ENCODE measurements at places on chromosomes 5 and 9.

GRCh38 chr5:111223787-111224560 lies at the start of gene CAMK4:
Gene CAMK4, plus strand, starts transcription at chr5:111224384. Its CDS starts 100 bp downstream, at chr5:111224484.
- DNase-seq = no peak

DNA sequence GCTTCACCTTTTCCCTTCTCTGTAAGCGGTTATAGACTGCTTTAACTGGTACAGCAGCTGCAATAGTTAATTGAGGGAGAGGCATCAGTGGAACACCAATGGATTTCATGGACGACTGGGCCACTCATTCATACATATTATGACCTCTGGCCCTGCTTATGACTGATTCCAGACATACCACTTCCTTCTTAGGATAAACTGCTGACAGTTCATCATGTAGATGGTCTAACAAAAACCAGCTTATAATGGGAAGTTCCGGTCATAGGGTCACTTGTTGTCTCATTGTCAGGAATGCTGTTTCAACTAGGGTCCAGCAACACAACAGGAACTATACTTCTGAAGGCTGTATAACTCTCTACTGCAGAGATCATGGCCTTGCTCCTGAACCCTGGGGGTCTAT lies 265.2 kb upstream of the RASA1 start:
- no peak for DNase-seq

DNA sequence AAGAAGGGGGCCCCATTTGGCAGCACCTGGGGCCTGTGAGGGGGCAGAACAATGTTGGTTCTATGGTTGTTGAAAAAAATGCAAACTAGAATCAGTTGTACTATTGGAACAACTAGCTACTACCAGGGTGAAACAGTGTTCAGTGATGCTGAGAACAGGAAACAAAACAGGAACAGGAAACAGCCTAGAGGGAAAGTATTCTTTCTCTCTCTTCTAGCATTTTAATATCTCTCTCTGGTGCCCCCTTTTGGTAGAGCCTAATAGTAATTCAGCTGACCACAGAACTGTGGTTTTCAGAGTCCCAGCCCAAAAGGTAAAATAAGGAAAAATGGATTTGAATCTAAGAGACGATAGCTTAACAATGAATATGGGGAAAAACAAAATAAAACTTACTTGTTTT lies 138.0 kb upstream of the KCNN2 start:
- DNase-seq = no peak

- DNase-seq = no peak
Measured at GRCh38 chr5:6556802-6557102, 76.1 kb downstream of the NSUN2 start.

GRCh38 chr9:33695856-33696255 lies 99.5 kb upstream of the PRSS3 start:
- no peak for DNase-seq

GRCh38 chr9:132644251-132644650 lies 25.5 kb downstream of the DDX31 start:
- no peak for DNase-seq

DNA sequence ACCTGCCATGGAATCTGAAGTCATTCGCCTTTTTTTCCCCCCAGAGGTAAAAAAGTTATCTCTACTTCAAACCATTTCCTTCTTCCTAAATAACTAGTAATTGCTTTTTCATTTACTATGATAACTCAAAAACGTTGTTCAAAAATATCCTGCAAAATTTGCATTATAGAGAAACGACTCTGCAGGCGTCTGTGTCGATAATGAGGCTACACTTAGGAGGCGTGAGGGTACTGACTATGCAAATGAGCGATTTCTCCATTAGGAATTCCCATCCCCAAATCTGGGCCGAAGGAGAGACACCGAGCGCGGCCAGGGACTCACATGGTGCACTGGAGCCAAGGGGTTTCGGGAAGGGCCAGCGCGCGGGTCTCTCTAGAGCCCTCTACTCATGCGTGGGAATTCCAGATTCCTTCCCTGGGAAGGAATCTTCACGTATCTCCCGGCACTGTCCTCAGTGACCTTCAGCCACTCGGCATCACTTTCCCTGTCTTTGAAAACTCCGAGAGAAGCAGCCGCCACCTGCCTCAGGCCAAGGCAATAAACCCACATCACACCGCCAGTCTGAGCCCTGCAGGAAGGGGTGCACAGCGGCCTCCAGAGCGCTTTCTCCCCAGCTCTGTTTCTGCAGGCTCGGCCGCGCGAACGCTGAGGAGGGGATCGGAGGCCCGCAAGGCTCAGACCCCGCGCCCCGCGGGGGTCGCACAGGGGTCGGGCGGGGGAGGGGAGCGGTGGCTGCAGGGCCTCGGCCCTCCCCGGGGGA lies 718 bp upstream of the DENND4C start:
- no peak for DNase-seq

DNA sequence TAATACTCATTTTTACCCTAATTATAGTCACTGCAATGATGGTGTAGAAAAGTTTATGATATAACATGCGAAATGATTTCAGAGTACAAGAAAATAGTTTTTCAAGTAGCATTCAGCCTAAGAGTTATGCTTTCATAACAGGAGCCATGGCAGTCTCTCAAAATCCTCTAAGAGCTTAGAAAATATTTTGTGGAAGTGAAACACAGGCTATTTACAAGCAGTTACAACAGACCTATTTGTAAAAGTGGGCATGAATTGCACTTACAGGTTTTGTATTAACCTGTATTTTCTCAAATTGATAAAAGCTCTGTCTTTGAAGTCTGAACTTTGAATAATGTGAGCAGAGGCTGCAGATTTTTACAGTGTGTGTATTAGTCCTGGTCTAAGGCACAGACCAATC lies 523.3 kb downstream of the LRRC70 start:
- DNase-seq = no peak

- DNase-seq = no peak
Measured at GRCh38 chr5:81826128-81826527, 75.2 kb upstream of the SSBP2 start.

- no peak for DNase-seq
Measured at GRCh38 chr5:36839489-36840476, 36.8 kb upstream of the NIPBL start.

DNA sequence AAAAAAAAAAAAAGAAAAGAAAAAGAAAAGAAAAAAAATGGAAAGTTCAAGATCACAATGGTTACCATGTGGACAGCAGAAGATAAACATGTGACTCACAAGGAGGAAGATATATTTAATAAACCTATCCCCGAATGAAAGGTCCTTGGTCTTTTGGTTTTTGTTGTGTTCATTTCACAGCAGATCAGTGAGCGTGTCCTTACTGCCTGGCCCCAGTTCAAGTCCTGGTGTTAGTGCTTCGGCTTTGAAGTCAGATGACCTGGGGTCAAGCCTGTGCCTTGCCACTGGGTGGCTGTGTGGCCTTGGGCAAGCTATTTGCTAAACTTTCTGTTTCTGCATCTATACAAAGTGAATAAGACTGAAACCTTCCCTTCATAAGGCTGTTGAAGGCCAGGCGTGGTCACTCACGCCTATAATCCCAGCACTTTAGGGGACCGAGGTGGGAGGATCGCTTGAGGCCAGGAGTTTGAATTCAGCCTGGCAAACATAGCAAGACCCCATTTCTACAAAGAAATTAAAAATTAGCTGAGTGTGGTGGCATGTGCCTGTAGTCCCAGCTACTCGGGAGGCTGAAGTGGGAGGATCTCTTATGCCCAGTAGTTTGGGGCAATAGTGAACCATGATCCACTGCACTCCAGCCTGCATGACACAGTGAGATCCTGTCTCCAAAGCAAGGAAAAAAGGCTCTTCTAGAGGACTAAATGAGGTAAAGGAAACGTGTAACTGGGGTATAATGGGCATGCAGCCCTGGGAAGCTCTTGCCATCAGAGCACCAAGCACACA lies 94.5 kb upstream of the SPATA31D4 start:
- DNase-seq = no peak

- no peak for DNase-seq
Measured at GRCh38 chr5:57179262-57180200, 5.7 kb downstream of the GPBP1 start.

- DNase-seq = no peak
Measured at GRCh38 chr9:2140600-2141223, 125.6 kb downstream of the SMARCA2 start.

DNA sequence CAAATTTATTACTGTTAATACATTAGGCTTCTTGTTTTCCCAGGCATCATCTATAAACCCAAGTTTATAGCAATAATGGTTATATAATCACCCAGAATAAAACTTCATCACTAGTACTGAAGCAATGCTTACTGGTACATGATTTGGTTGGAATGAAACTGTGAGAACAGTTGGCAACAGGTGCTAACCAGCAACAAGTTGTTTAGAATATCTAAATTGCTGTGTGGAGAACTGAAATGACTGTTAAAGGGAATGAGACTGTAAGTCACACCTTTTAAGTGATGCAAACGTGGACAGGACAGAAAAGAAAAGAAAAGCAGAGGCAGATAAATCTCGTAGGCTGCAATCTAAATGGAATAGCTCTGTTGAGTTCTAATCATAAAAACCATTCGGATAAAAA lies 2.5 kb downstream of the YIPF5 start:
- DNase-seq = no peak

- DNase-seq = no peak
Measured at GRCh38 chr9:23258569-23258968, 567.5 kb downstream of the ELAVL2 start.

- DNase-seq = no peak
Measured at GRCh38 chr5:115873392-115873791, 31.7 kb downstream of the AP3S1 start.

- DNase-seq = no peak
Measured at GRCh38 chr9:108910402-108910801, 23.5 kb downstream of the ELP1 start.

- DNase-seq = no peak
Measured at GRCh38 chr9:134967547-134967930, 49.8 kb upstream of the FCN1 start.

DNA sequence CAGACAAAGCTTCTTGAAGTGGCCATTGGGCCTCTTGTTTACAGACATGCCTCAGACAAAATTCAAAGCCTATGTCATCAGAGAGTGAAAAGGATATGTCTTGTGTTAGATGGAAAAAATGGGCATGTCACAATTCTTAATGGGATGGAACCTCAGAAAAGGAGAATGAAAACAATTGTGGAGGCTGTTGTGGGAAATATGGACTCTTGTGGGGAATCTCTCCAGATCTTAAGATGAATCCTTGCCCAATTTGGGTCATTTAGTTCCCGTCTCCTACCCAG lies 19.5 kb downstream of the SLC22A5 start:
- no peak for DNase-seq

- DNase-seq = no peak
Measured at GRCh38 chr5:93120051-93120450, 461.0 kb downstream of the NR2F1-AS1 start.

DNA sequence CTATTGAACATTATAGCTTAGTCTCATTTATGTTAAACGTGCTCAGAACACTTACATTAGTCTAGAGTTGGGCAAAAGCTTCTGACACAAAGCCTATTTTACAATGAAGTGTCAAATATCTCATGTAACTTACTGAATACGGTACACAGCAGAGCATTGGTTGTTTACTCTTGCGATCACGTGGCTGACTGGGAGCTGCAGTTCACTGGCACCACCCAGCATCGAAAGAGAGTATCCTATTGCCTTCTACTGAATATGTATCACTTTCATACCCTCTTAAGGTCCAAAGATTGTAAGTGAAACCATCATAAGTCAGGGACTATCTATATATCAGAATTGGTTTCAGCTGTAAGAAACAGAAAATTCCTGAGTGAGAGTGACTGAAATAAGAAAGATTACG lies 42.6 kb upstream of the OSMR start:
- no peak for DNase-seq

DNA sequence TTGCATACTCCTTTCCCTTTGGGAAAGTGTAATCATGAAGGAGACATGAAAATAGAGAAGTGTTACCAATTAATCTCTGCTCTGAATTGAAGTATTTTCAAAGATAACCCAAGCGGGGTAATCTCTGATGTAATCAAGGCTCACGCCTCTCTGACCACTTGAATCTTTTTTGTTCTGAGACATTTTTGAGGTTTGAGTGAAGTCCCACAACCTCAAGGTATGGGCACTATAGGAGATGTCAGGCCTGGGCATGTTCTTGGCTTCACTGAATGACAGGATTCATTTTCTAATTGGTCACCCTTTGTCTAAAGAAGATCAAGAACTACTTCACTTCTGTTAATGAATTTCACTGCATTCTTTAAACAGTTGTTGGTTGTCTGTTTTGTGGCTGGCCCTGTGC lies 23.7 kb downstream of the ENHO start:
- DNase-seq = no peak

DNA sequence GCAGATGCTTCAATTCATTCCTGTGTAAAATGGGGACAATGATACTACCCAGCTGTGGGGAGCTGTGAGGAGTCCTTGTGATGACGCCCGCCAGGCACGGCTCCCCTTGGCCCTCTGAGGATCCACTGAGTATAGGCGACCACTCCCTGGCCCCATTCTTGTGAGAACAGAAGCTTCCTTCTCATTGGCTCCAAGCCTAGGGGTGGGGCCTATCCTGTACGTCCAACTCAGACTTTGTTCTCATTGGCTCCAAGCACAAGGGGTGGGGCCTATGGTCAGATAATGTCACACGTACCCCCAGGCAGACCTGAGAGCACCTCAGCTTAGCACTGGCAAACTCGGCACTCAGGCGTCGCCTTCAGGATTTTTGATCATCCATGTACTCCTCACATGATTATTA lies 232.9 kb upstream of the MVB12B start:
- no peak for DNase-seq

DNA sequence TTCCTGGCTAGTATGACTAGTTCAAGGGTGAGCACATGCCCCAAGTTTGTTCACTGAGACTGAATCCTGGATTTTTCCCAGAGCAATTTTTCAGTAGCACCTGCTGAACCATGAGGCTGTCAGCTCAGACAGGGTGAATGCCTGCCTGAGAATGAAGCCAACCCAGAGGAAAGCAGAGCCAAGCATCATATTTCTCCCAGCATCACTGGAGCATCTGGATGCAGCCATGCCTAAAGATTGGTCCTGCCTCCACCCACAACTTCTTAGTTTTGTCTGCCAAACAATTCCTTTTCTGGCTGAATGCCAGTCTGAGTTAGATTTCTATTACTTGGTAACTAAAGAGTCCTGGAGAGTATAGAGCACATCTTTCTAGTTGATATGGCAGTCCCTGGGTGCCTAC lies 343.6 kb downstream of the CSNK1G3 start:
- no peak for DNase-seq

DNA sequence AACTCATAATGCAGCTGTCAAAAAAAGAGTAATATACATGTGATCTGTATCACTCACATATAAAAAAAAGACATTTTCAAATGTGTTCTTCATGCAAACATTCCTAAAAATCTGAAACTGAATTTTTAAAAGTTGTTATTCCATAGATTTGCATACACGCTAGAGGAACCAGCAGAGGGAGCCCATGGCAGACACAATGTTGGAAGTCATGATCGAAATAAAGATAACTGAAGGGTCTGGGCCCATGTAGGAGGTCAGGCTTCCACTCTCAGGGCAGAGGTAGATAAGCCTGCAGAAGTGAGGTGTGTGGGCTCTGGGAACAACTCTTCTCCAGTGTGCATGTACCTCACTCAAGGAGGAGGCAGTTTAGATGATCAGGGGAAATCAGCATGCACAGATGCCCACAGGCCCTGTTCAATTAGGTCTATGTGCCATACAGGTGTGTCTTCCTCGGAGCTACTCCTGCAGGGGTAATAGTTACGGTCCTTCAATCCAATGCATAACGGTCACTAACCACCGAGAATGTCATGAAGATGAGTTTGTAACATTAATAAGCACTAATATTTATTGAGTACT lies 208.6 kb downstream of the EPB41L4A start:
- no peak for DNase-seq
